ENCODE measurements at places on chromosomes 13 and 19.

DNA sequence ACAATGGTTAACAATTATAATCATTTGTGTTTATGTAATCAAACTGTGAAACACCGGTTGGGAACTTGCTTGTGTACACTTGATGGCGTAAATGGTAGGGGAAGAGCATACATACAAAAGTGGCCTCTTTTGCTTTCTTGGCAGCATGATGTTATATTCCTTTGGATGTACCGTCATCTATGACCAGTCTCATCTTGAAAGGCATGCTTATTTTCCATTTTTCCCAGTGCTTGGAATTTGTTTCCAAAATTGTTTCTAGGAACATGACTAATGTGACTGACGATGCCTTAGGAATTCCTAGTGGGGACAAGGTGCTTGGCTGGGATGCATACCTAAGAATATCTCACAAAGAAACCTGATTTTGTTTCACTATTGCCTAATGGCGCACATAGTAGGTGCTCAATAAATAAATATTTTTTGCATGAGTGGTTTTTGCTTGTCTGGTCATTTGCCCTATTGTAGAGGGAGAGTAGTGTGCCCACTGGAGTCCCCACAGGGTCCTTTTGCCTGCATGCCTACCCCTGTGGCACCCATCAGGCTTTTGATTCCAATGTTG lies 45.5 kb downstream of the SAE1 start:
- DNase-seq = no peak

DNA sequence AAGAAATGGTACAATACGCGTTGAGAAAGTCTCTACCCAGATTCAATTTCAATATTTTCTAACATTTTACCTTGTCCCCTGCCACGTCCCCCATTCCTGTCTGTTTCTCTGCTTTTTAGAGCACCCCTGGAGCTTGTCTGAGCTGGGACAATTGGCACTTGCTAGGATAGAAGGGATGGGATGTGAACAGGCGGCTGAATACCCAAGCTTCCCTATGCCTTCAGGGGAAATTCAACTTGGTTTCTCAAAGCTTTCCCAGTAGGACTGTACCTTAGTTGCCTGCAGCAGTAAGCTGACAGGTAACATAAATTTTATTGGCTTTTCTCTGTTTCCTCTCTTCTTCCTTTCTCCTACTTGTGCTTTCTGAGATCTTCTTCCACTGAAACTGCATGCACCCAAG lies 1663.3 kb downstream of the EFNB2 start:
- no peak for DNase-seq

GRCh38 chr13:111531505-111531904 lies 211.1 kb downstream of the TEX29 start:
- no peak for DNase-seq

GRCh38 chr13:29496241-29496712 lies 99.2 kb downstream of the SLC7A1 start:
- DNase-seq = no peak

DNA sequence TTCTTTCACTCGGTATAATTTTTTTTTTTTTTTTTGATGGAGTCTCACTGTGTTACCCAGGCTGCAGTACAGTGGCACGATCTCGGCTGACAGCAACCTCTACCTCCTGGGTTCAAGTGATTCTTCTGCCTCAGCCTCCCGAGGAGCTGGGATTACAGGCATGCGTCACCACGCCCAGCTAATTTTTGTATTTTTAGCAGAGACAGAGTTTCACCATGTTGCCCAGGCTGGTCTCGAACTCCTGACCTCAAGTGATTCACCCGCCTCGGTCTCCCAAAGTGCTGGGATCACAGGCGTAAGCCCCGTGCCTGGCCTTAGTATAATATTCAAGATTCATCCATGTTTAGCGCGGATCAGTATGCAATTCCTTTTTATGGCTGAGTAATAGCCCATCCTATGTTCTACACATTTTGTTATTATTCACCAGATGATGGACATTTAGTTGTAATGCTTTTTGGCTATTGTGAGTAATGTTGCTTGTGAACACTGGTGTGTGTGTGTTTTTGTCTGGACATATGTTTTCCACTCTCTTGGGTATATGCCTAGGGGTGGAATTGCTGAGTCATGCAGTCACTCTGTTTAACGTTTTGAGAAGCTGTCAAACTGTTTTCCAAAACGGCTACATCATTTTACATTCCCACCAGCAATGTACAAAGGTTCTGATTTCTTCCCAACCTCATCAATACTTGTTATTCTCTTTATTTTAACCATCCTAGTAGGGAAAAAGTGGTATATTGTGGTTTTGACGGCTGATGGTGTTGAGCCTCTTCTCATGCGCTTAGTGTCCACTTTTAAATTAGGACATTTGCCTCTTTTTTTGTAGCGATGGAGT lies 22.9 kb downstream of the PLEKHF1 start:
- no peak for DNase-seq

GRCh38 chr13:113183450-113184129 lies 24.9 kb downstream of the PCID2 start:
- DNase-seq = no peak

- no peak for DNase-seq
Observed at GRCh38 chr13:113589961-113590339, 5.4 kb downstream of the TFDP1 start.

All from upper lobe of left lung (tissue), 6 donors.